ENCODE measurements at places on chromosomes 3 and 15. TPM values are rescaled to one million over a fixed set of nuclear protein-coding genes. Genes with fewer than 3 reads are reported as not detected.

UQCC5 gene
- 0.95 TPM for total RNA-seq

NRROS gene
- total RNA-seq = 4.7 TPM

CHAC1 gene
- total RNA-seq = 7.3 TPM

ATP13A4 gene
- 0.78 TPM for total RNA-seq

LMOD3 gene
- not detected for total RNA-seq

HMG20A gene
- 47.3 TPM for total RNA-seq

MESP2 gene
- 1.8 TPM for total RNA-seq

CHRM5 gene
- not detected for total RNA-seq

TMEM212 gene
- not detected for total RNA-seq

FBXO40 gene
- total RNA-seq = not detected

C3orf80 gene
- 1.1 TPM for total RNA-seq
